ENCODE measurements at places on chromosomes 7 and 10. TPM values are rescaled to one million over a fixed set of nuclear protein-coding genes. Genes with fewer than 3 reads are reported as not detected.

The ABLIM1 gene
- 28.1 TPM for total RNA-seq

The TAS2R38 gene
- not detected for total RNA-seq

DNA sequence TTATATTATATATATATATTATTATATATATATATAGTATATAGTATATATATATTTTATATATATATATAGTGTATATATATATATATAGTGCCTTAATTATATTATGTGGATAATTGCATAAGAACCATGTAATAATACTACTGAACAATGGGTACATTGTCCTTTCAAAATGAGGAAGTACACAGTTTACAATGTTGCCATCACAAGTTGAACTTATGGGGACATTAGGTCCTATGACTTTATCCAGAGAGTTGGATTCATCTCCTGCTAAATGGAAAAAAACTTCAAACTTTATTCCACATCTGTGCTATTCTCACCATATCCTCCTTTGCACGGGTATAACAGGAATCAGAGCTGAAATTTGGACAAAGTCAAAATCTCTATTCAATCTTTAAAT, 105.0 kb upstream of the AGR3 start:
- peaks cover 15% of the 10 kb centered on the region for H3K4me1 ChIP-seq
- H3K27ac ChIP-seq, result no peak overlapping the region
- H3K36me3 ChIP-seq, result no peaks in the 10 kb centered on the region
- no peak overlapping the region for H3K4me3 ChIP-seq
- H3K27me3 ChIP-seq, result no peaks in the 10 kb centered on the region

DNA sequence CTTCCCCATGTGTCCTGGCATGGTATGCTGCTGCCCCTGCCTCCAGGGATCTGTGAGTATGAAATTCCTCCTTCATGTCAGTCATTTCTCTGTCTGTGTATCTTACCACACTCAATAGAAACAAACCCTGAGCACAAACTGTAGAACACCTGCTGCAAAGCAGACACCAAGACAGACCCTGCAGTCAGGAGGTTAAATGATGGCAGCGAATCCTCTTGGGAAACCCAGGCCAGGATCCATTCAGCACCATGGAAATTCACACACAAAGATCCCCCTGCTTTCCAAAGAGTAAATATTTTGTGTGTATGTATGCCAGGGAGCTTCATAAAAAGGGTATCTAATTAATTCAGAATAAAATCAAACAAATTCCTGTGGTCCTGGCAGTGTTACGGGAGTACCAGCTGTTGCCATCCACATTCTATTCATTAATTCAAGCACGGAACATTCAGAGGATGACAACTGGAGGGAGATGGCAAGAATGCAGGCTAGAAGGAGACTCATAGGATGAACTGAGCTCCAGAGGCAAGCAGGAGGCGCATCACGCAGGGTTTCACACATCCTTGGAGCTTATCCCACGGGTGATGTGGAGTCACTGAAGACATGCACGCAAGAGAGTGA, 14.8 kb downstream of the ITIH5 start:
- no peak overlapping the region for H3K27ac ChIP-seq
- no peaks in the 10 kb centered on the region for H3K36me3 ChIP-seq
- H3K4me1 ChIP-seq, result no peaks in the 10 kb centered on the region
- no peaks in the 10 kb centered on the region for H3K27me3 ChIP-seq
- H3K4me3 ChIP-seq, result no peak overlapping the region

DNA sequence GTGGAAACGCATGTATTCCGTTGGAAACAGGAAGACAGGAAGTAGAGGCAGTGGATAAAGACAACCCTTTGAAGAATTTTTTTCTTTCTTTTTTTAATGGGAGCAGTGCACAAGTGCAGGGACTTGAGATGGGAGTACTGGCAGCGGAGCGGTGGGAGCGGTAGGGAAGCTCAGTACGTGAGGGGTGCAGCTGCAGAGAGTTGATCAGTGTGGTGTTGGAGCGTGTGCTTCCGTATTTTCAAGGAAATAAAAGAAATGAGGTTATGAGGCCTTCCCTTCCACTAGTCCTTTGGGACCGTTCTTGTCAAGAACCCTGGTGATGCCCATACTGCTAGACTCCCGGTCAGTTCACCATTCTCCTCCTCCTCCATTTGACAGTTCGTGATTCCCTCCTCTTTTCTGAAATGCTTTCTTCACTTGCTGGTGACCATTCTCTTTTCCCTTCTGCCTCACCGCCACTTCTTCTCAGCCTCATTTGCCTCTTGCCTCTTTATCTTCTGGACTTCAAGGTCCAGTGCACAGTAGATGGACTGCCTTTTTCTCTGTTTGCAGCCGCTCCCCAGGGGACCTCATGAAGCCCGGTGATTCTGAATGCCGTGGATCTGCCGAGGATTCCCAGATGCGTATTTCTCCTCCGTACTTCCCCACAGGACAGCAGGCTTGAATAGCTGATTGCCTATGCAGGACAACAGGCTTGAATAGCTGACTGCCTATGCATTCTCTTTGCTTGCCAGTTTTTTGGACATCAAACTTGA, 39.1 kb upstream of the TMEM236 start:
- peaks cover 95% of the 10 kb centered on the region for H3K36me3 ChIP-seq
- H3K4me3 ChIP-seq, result peak overlapping the region; percentile 2
- H3K27me3 ChIP-seq, result no peaks in the 10 kb centered on the region
- no peak overlapping the region for H3K27ac ChIP-seq

DNA sequence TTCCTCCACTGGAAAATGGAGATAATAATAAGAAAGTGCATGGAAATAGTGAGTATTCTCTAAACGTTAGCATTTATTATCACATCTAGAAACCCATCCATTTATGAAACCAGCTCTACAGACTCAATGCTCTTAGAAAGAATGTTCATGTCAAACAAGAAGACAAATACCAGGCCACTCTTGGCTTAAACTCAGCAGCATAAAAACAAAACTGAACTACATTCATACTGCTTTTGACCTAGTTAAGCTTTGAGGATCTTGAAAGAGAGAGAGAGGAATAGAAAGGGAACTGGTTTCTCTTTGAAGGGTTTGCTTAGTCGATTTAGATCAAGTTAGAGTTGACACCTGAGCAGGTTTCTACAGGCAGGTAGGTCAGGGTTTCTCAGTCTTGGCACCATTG, 332.9 kb upstream of the PRKCQ start:
- H3K27ac ChIP-seq, result no peak overlapping the region
- H3K27me3 ChIP-seq, result no peaks in the 10 kb centered on the region
- DNase-seq, result peak; percentile 68
- no peak overlapping the region for H3K4me3 ChIP-seq

GRCh38 chr10:109862041-109862440, 61.3 kb downstream of the XPNPEP1 start:
- H3K36me3 ChIP-seq, result peaks cover 47% of the 10 kb centered on the region
- no peaks in the 10 kb centered on the region for H3K4me1 ChIP-seq

DNA sequence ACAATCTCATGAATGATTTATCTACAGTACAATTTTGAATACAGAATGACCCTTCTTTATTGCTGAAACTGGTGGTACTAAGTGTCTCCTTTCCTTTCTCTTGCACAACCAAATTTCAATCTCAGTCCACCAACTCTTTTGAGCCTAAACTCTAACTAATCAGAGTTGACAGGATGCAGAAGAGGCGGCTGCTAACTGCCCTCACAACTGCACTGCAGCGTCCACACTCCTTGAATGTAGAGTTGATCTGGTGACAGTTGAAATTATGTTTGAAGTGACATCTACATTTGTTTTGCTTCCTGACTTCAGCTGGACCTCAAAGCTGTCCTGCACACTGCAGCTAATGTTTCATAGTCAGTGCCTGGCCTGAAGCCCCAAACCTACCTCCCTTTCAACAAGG, 139.6 kb downstream of the ZMYND11 start:
- no peak overlapping the region for H3K27ac ChIP-seq
- no peak for DNase-seq
- peaks cover 12% of the 10 kb centered on the region for H3K36me3 ChIP-seq
- H3K4me3 ChIP-seq, result no peak overlapping the region
- H3K27me3 ChIP-seq, result no peaks in the 10 kb centered on the region

DNA sequence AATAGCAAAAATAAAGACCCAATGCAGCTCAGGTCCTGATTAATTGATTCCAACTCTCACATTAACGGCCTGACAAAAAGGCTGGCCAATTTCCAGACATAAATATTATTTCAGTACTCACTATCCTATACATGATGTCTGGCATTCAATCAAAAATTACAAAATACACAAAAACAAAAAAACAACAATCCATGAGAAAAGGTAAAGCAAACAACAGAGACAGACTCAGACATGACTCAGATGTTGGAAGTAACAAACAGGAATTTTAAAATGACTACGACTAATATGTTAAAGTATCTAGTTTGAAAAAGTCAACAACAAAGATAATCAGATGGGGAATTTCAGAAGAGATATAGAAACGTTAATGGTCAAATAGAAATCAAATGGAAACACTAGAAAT, 152.8 kb downstream of the AMPH start:
- no peaks in the 10 kb centered on the region for H3K27me3 ChIP-seq
- no peaks in the 10 kb centered on the region for H3K4me1 ChIP-seq
- no peak overlapping the region for H3K4me3 ChIP-seq
- H3K36me3 ChIP-seq, result no peaks in the 10 kb centered on the region
- DNase-seq, result no peak

GRCh38 chr10:43407148-43407575, 1.8 kb downstream of the HNRNPF start:
- peak; percentile 66 for DNase-seq
- H3K4me1 ChIP-seq, result peaks cover 43% of the 10 kb centered on the region
- peak overlapping the region; percentile 100 for H3K27ac ChIP-seq
- H3K4me3 ChIP-seq, result peak overlapping the region; percentile 91

DNA sequence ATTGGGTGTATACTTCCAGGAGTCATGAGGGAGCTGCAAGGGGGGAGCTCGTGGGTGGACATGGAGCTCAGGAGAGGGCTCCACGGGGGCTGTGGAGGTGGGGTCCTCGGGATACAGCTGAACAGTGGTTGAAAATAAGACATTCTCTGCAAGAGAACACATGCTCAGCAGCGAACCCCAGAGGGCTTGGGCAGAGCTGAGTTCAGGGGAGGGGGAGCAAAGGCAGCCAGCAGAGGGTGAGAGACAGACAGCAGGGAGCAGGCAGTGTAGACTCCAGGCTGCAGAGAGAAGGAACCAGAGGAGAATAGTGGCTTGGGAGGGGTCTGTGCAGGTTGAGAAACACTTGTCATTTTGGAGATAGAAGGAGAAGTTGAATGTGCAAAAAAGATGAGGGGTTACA, 73.0 kb upstream of the LRRC18 start:
- no peak overlapping the region for H3K27ac ChIP-seq
- H3K4me1 ChIP-seq, result peaks cover 17% of the 10 kb centered on the region
- DNase-seq, result no peak

DNA sequence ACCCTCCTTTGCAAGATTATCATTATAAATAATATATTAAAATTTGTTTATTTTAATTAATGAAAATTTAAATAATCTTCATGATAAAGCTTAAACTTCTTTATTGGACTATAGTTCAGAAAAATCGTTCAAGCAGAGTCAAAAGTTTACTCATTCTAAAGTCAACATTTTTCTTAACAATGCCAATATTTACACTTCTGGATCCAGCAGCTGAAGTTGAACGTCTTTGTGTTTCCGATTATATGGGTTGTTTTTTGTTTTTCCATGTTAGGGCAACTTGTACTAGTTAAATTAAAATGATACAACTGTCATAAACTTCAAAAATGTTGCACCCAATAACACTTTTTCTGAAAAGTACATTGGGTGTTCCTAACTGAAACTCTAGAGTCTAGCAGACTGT, 43.8 kb downstream of the GRB10 start:
- peaks cover 28% of the 10 kb centered on the region for H3K4me1 ChIP-seq
- no peaks in the 10 kb centered on the region for H3K27me3 ChIP-seq
- no peak overlapping the region for H3K4me3 ChIP-seq
- no peaks in the 10 kb centered on the region for H3K36me3 ChIP-seq
- H3K27ac ChIP-seq, result no peak overlapping the region

DNA sequence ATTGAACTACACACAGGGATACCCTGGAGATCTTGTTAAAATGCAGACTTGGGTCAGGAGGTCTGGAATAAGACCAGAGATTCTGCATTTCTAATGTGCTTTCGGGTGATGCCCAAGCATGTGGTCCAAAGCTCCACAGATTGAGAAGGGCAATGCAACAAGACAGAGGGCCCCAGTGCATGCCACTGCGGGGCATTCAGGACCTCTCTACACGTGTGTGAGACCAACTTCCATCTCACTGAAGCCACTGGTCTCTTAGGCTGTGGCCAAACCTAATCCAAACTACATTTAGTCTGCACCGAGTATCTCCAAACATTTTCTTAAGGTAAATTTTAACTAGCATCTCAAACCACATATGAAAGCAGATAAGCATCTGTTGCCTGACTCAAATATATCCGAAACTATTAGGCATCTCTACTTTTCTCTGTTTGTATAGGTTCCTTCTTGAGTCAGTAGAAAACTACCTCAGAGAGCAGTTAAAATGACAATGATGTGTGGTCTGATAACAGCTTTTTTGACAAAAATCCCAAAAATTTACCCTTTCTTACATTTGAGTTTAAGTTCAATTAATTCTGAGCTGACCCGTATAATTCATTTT, 107.5 kb downstream of the ELMO1 start:
- H3K4me3 ChIP-seq, result no peak overlapping the region
- no peak overlapping the region for H3K27ac ChIP-seq
- H3K4me1 ChIP-seq, result no peaks in the 10 kb centered on the region
- no peak for DNase-seq

GRCh38 chr7:96174812-96175211, 147.1 kb downstream of the SLC25A13 start:
- peaks cover 2% of the 10 kb centered on the region for H3K4me1 ChIP-seq
- H3K27ac ChIP-seq, result no peak overlapping the region
- no peaks in the 10 kb centered on the region for H3K27me3 ChIP-seq
- H3K4me3 ChIP-seq, result no peak overlapping the region

GRCh38 chr7:157219154-157219553, 80.4 kb downstream of the UBE3C start:
- peaks cover 77% of the 10 kb centered on the region for H3K36me3 ChIP-seq
- no peak overlapping the region for H3K4me3 ChIP-seq
- H3K27me3 ChIP-seq, result no peaks in the 10 kb centered on the region

DNA sequence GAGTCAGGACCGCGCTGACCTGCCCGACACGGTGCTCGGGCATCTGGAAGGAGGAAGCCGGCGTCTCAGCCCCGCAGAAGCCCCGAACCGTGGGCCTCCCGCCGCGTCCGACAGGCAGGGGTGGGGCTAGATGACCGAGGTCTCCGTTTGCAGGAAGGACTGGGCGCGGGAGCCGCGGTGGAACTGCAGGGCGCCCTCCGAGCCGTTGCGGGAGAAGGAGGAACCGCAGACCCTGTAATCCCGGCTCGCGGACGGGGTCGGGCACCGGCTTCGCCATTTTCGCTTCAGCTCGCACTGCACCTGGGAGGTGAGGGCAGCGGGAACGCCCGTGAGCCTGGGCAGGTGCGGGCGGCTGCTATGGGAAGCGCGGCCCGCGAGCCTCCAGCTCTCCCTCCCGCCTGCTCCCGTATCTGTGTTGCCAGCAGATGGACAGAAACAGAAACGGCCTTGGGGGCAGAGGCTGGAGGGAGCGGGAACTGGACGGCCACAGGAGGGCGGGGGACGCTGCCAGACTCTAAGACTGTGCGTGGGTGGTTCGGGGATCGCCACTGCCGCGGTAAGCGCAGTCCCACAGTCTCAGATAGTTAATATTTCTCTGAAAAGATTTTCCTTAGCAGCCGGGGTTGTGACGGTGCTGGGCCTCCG, 114.1 kb downstream of the VIPR2 start:
- DNase-seq, result peak; percentile 64
- peaks cover 39% of the 10 kb centered on the region for H3K4me1 ChIP-seq
- peak overlapping the region; percentile 79 for H3K27ac ChIP-seq
- peak overlapping the region; percentile 54 for H3K4me3 ChIP-seq
